Sigmoid colon (tissue), 7 donors: ENCODE measurements at places on chromosomes 1 and 21.

- H3K4me3 ChIP-seq = peak overlapping the region; percentile 1
- H3K4me1 ChIP-seq = peaks cover 70% of the 10 kb centered on the region
- no peak overlapping the region for H3K27ac ChIP-seq
- peaks cover 79% of the 10 kb centered on the region for H3K27me3 ChIP-seq
- H3K36me3 ChIP-seq = no peaks in the 10 kb centered on the region
- no peak for DNase-seq
These were observed 3.8 kb downstream of the GFI1 start for GRCh38 chr1:92482665-92483609.

DNA sequence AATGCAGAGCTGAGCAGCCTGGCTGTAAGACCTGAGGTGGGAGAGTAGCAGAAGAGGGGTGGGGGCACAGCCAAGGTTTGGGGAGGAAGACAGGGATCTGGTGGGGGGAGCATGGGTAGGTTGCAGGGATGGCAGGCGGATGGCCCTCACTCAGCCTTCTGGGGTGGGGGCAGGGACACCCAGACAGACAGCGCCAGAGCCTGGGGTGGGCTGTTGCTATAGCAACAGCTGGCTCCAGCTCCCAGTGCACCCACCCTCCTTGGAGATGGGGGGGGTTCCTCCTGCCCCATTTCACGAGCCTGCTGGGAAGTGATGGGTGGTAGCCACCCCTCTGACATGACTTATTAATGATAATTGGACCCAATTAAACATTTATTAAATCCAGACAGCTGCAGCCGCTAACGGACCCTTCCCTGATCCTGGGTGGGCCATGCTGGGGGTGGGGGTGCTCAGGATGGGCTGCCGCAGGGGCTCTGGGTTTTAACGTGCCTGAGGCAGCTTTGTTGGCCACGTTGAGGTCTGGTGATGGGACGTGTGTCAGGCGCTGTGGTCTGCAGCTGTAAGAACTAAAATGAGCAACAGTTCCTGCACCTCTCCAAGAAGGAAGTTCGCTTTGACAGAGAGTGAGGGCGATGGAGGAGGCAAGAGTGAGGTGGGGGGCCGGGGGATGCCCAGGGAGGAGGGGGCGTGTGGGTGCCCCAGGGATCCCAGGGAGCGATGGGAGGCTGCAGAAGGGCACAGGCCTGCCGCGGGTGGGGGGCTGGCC, 19.4 kb downstream of the AGRN start:
- no peak for DNase-seq
- peaks cover 15% of the 10 kb centered on the region for H3K4me1 ChIP-seq
- no peak overlapping the region for H3K27ac ChIP-seq
- no peak overlapping the region for H3K4me3 ChIP-seq

GRCh38 chr1:184596950-184597645, 157.6 kb downstream of the EDEM3 start:
- H3K4me1 ChIP-seq = no peaks in the 10 kb centered on the region
- peaks cover 3% of the 10 kb centered on the region for H3K36me3 ChIP-seq
- no peaks in the 10 kb centered on the region for H3K27me3 ChIP-seq
- no peak overlapping the region for H3K4me3 ChIP-seq

- H3K4me1 ChIP-seq = no peaks in the 10 kb centered on the region
- H3K27ac ChIP-seq = no peak overlapping the region
- H3K4me3 ChIP-seq = no peak overlapping the region
- DNase-seq = no peak
These were observed 445.9 kb downstream of the SETD4 start for GRCh38 chr21:35614396-35614921.

DNA sequence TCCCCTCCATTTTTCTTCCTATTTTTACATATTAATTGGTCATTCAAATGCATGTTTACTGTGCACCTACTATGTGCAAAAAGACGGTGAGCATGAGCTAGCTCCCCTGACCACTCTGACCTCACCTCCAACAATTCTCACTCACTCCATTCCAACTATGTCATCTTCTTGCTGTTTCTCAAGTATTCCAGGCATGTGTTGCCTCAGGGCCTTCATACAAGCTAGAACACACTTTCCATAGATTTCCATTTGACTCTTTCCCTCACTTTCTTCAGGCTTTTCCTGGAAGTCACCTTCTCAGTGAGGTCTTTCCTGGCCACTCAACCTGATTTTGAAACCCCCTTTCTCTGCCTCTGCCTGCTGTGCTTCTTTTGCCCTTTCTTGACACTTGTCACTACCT, 32.6 kb downstream of the CHIA start:
- no peaks in the 10 kb centered on the region for H3K4me1 ChIP-seq
- no peaks in the 10 kb centered on the region for H3K36me3 ChIP-seq
- no peak overlapping the region for H3K4me3 ChIP-seq
- no peaks in the 10 kb centered on the region for H3K27me3 ChIP-seq

DNA sequence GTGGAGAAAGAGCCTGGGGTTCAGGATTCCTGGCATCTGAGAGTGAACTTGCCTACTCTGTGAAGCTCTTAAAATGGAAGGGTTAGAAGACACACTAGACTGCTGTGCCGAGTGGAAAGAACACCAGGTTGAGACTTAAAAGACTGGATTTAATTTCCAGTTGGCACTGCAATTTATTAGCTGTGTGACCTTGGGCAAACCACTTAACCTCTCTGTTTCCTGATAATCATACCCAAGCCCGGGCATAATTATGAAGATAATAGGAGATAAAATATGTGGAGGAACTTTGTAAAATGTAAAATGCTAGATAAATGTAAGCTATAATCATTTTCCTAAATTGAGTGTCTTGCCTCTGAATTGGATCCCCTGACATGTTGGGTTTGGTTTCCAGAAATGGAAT, 4.7 kb upstream of the LHX4 start:
- no peaks in the 10 kb centered on the region for H3K36me3 ChIP-seq
- peaks cover 19% of the 10 kb centered on the region for H3K4me1 ChIP-seq

GRCh38 chr1:231219422-231220401, 21.3 kb upstream of the GNPAT start:
- no peak overlapping the region for H3K27ac ChIP-seq
- no peak for DNase-seq
- H3K4me1 ChIP-seq = no peaks in the 10 kb centered on the region
- H3K4me3 ChIP-seq = no peak overlapping the region
- no peaks in the 10 kb centered on the region for H3K27me3 ChIP-seq

- H3K4me1 ChIP-seq = no peaks in the 10 kb centered on the region
- no peak for DNase-seq
- H3K36me3 ChIP-seq = peaks cover 7% of the 10 kb centered on the region
These were observed 10.8 kb downstream of the THEM4 start for GRCh38 chr1:151898519-151898991.

DNA sequence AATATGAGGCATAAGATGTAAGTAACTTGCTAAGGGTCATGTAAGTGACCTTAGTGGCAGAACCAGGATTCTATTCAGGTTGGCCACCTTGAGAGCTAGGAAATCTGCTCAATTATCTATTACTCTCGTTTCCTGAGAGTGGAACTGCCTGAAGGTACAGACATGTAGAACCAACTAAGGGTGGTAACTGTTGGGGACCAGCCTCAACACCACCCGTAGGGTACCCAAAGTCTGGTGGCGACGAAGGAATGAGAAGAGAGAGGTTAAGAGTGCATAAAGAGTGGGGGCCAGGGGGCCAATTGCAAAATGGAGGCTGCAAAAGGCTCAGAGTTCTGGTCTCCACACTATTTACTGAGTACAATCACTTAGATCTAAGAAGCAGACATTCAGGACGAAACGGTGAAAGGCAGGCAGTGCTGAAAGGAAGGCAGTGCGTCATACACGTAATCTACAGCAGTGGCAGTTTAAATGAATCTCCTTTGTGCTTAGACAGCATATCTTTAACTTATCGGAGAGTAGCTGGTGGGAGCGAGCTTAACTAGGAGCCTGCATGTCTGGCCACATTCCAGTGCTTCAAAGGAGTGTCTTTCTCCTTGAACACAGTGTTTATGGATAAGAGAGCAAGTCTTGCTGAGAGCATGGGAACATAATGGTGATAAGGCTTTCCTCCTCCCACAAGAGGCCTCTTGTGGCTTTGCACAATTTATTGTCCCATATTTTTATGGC, 25.0 kb downstream of the SRSF4 start:
- H3K27me3 ChIP-seq = no peaks in the 10 kb centered on the region
- peaks cover 39% of the 10 kb centered on the region for H3K4me1 ChIP-seq
- no peak for DNase-seq
- peak overlapping the region; percentile 49 for H3K27ac ChIP-seq
- H3K36me3 ChIP-seq = peaks cover 32% of the 10 kb centered on the region

DNA sequence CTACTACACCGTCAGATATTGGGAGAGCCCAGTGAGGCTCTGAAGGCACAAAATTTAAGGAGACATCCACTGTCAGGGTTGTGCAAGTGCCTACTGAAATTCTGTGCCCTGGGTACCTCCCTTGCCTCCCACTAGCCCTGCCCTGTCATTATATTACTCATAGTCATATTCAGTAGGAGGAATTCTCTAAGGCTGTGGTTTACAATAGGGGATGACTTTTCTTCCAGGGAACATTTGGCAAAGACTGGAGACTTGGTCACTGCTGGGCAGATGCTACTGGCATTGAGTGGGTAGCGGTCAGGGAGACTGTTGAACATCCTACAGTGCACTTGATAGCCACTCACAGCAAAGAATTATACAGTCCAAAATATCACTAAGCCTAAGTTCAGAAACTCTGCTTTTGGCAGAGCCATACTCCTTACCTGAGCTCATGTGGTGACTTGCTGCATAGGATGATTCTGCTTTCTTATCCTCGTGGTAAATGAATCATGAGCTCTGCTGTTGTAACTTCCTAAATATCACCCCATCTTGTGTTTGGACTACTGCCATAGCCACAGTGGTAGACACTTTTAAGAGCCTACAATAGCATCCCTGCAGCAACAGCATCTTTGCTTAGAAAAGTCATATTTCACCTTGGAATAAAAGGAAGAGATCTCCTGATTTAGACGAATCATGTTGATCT, 563.4 kb upstream of the PLXNA2 start:
- no peak for DNase-seq
- H3K27me3 ChIP-seq = no peaks in the 10 kb centered on the region
- H3K36me3 ChIP-seq = no peaks in the 10 kb centered on the region
- H3K27ac ChIP-seq = no peak overlapping the region

GRCh38 chr1:236110137-236110536, 32.2 kb upstream of the GPR137B start:
- H3K4me1 ChIP-seq = peaks cover 3% of the 10 kb centered on the region
- H3K27me3 ChIP-seq = no peaks in the 10 kb centered on the region
- H3K36me3 ChIP-seq = no peaks in the 10 kb centered on the region

- no peaks in the 10 kb centered on the region for H3K36me3 ChIP-seq
- peak overlapping the region; percentile 32 for H3K4me3 ChIP-seq
- peak overlapping the region; percentile 83 for H3K27ac ChIP-seq
These were observed 158.8 kb downstream of the TOMM20 start for GRCh38 chr1:234969581-234970400.

GRCh38 chr1:232127190-232127589, 500.6 kb downstream of the DISC1 start:
- H3K36me3 ChIP-seq = no peaks in the 10 kb centered on the region
- no peak overlapping the region for H3K27ac ChIP-seq
- DNase-seq = no peak
- H3K4me1 ChIP-seq = no peaks in the 10 kb centered on the region

- no peak overlapping the region for H3K4me3 ChIP-seq
- H3K36me3 ChIP-seq = no peaks in the 10 kb centered on the region
- no peaks in the 10 kb centered on the region for H3K4me1 ChIP-seq
- no peaks in the 10 kb centered on the region for H3K27me3 ChIP-seq
These were observed 71.8 kb downstream of the NTPCR start for GRCh38 chr1:233022246-233022645.

DNA sequence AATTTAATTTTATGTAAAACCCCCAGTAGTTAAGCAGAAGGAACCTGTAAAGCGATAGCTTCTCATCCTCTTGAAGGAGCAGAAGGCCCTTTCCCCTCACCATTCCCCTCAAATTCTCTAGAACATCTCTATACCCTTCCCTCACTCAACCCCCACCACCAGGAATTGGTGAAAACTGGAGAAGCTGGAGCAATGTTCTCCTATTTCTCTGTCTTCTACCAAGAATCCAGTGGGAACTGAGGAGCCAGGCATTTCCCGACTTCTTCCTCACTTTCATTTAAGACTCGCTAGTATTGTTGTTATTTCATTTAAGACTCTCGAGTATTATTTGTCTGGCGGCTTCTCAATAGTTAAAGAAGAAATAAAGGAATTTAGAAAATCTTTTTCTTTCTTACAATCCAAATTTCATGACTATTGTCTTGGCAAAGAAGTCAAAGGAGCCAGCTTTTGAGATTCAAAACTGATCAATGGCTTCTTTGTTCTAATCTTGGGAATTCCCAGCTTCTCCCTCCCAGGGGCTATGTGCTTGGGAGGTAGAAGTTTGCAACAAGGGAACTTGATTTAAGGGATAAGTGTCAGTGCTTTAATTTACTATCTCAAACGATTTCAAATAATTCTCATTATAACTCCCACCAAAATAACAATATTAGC, 253.3 kb upstream of the ADGRL2 start:
- H3K27ac ChIP-seq = no peak overlapping the region
- H3K4me3 ChIP-seq = no peak overlapping the region
- DNase-seq = no peak
- H3K36me3 ChIP-seq = no peaks in the 10 kb centered on the region
- peaks cover 6% of the 10 kb centered on the region for H3K4me1 ChIP-seq
- no peaks in the 10 kb centered on the region for H3K27me3 ChIP-seq

DNA sequence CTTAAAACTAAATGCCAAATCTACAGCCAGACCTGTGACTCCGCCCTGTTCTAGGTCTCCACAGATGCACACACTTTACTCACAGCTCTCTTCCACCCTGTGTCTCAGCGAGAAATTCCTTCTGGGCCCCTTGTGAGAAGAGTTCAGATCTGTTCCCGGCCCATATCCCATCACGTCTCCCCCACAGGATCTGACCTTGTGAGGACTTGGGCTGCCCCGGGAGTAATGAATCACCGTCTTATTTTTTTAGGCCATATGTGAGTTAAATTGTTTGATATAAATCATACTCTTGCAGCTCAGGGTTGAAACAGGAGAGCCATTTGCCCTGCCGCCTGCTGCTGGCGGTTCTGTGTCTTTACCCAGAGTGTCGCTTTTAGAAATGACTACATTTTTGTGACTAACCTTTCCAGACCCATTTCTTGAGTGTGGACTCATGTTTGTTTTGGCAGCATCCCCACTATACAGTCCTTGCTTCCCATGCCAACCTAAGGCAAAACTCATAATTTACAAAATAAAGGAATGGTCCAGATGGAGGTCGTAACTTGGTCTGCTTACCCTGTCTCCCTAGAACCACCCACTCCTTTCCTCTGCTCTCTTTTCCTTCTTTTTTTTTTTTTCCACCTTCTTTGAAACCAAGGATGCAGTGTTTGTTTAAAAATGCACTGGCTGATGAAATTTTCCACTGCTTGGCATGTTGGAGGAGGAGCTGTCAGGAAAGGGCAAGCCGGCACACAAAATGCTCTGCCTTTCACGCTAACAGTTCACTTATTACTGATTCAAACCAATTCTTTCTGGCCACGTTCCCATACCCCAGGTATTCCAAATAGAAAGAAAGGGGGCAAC, 98.0 kb upstream of the C1orf105 start:
- no peak overlapping the region for H3K4me3 ChIP-seq
- peaks cover 24% of the 10 kb centered on the region for H3K4me1 ChIP-seq
- no peaks in the 10 kb centered on the region for H3K27me3 ChIP-seq
- peak overlapping the region; percentile 72 for H3K27ac ChIP-seq
- peak; percentile 73 for DNase-seq

GRCh38 chr1:152836870-152837269, 5.8 kb upstream of the LCE6A start:
- no peak for DNase-seq
- H3K4me3 ChIP-seq = no peak overlapping the region
- H3K4me1 ChIP-seq = no peaks in the 10 kb centered on the region
- H3K27me3 ChIP-seq = no peaks in the 10 kb centered on the region
